Ovary (tissue), 10 donors: ENCODE measurements at places on chromosomes 4 and X. TPM values are rescaled to one million over a fixed set of nuclear protein-coding genes. Genes with fewer than 3 reads are reported as not detected.

DNA sequence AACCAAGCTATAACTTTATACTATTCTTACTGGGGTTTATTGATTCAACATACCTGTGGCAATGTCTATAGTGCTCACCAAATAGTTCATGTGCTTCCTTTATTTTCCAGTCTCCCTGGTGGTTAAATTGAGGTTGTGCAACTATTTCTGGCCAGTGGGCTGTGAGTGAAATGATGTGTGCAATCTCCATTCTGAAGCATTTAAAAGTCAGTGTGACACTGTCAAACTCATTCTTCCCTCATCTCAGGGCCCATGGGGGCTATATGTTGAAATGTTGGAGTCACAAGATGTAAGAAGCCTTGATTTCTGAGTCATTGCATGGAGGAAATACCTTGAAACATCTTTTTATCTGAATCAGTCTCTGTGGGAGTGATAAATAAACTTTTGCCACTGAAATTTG, 414.3 kb upstream of the RPS6KA3 start:
- DNase-seq = no peak

SHROOM3 gene
- 3.8 TPM for total RNA-seq

DNA sequence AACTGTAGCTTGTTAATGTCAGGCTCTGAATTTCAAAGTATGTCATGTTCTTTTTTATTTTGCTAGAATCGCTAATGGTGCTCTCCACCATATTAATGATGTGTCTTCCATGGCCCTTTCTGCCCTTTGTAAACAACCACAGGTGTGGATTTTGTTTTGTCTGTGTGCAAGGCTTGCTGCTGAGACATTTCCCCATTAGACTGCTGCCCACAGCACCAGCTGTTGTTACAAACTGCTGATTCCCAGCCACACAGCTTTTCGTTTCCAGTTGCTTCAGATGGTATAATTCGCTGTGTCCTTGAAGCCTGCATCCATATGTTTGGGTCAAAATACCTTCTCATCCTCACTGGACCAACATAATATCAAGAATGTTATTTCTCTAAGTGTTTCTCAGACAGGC, 32.8 kb downstream of the KCNIP4 start:
- no peak for DNase-seq

AMELX gene
- not detected for total RNA-seq

- no peak for DNase-seq
These were observed 623.8 kb upstream of the HTR2C start for GRCh38 chrX:113959912-113960626.

GRCh38 chr4:84494076-84494475, 5.0 kb downstream of the NKX6-1 start:
- DNase-seq = no peak

DNA sequence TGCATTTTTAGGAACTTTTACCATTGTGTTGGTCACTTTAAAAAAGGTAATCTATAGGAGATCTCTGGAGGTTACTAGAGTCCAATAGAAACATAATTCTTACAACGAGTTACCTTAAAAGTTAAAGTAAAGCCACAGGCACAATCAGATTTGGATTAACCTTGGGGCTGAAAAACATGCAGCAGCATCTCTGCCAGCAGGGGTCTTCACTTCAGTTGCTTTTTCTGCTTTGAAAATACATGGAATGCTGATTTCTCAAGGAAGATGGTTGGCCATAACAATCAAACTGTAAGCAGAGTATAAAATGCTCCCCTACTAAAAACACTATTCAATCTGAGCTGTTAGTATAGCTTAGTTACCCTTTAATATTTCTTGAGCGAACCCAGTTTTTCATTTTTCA, 1072.3 kb upstream of the PCDH10 start:
- no peak for DNase-seq

BRS3 gene
- 0.23 TPM for total RNA-seq

SYP gene
- 1.3 TPM for total RNA-seq

DNA sequence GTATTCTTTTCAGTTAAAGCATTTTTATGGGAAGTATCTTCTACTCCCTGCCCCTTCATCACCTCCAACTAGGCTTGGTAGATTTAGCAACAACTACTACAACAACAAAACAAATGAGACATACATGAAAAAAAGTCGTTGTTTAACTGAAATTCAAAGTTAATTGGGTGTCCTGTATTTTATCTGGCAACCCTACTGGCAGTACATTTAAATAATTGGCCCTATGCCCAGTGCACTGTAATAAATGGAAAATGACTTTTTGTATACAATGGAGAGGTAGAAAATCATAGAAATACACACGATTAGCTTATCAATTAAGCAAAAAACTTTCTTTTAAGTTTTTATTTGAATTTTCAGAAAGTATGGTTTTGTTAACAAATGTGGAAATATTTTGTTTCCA, 21.4 kb upstream of the CLGN start:
- no peak for DNase-seq
